GM03348 (cell line): ENCODE measurements at places on chromosomes 4 and X.

GRCh38 chr4:185920171-185920570, 108.2 kb upstream of the SORBS2 start:
- no peak for DNase-seq

DNA sequence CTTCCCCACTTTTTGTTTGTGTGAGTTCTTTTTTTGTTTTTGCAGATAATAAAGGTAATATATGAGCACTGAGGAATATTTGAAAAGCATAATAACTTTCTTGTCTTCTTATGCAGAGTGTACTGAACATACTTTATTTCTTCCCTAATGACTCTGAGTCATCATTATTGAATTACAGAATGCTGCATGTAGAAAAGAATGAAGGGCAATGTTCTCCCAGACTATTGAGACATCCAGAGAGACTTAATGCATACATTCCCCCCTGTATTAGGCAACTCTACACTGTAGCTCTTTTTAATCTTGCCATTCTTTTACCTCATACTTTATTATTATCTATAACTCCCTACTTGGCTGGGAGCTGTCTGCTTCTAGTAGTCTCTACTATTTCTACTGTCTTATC, 240.5 kb upstream of the ANKRD50 start:
- DNase-seq: peak; percentile 59

- DNase-seq: no peak
Measured at GRCh38 chr4:1204286-1204827, 32.0 kb upstream of the SPON2 start.

GRCh38 chr4:98508829-98509598, 149.4 kb downstream of the TSPAN5 start:
- DNase-seq: no peak

- DNase-seq: no peak
Measured at GRCh38 chr4:26365537-26366150, 44.8 kb downstream of the RBPJ start.

- DNase-seq: no peak
Measured at GRCh38 chrX:32137525-32137924, 1065.7 kb upstream of the FTHL17 start.

DNA sequence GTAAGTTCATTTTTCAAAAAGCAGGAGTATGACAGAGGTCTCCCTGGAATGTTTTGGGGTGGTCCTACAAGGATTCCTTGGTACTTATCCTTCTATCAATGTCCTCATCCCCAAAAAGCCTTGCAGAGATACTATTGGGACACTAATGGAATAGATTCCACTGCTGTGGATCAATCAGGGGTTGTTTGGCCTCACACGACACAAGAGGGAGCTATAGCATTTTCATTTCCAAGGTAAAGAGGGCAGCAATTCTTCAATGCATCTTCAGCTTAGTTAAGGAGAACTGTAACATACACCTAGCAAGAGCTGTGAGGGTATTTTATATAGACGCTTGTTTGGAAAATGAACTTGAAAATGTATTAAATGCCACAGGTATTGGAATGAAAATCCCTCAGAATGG, 50.9 kb downstream of the USP26 start:
- peak; percentile 16 for DNase-seq

- no peak for DNase-seq
Measured at GRCh38 chrX:115940888-115941332, 229.6 kb upstream of the AGTR2 start.

GRCh38 chr4:137599734-137600133, 67.4 kb upstream of the PCDH18 start:
- no peak for DNase-seq
